ENCODE measurements at places on chromosomes 12 and 14. TPM values are rescaled to one million over a fixed set of nuclear protein-coding genes. Genes with fewer than 3 reads are reported as not detected.

ATG2B gene
- total RNA-seq = 14.8 TPM

MYO1H gene
- total RNA-seq = not detected

TPPP2 gene
- not detected for total RNA-seq

CLECL1 gene
- not detected for total RNA-seq

ZNF140 gene
- 17.0 TPM for total RNA-seq
